ENCODE measurements at places on chromosomes 1 and 21.

- DNase-seq: no peak
Measured at GRCh38 chr1:35324486-35324885, 56.0 kb downstream of the ZMYM4 start.

- no peak for DNase-seq
Measured at GRCh38 chr1:158067662-158068061, 74.2 kb downstream of the KIRREL1 start.

DNA sequence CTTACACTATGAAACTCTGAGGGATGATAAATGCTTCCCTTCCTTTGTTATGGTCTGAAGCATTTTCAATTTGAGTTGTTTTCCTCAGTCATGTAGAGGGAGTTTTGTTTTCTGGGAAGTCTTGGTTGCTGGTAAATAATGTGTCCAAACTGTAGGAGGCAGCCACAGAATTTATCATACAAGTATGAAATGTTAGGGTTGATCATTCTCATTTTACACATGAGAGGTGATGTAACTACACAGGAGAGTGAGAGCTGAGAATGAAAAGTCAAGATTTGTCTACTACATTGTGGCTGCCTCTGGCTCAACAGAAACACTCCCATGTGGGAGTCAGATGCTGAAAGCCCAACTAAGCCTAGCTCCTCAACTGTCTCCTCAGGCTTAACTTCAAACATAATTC, 182.5 kb upstream of the SGIP1 start:
- DNase-seq: no peak

DNA sequence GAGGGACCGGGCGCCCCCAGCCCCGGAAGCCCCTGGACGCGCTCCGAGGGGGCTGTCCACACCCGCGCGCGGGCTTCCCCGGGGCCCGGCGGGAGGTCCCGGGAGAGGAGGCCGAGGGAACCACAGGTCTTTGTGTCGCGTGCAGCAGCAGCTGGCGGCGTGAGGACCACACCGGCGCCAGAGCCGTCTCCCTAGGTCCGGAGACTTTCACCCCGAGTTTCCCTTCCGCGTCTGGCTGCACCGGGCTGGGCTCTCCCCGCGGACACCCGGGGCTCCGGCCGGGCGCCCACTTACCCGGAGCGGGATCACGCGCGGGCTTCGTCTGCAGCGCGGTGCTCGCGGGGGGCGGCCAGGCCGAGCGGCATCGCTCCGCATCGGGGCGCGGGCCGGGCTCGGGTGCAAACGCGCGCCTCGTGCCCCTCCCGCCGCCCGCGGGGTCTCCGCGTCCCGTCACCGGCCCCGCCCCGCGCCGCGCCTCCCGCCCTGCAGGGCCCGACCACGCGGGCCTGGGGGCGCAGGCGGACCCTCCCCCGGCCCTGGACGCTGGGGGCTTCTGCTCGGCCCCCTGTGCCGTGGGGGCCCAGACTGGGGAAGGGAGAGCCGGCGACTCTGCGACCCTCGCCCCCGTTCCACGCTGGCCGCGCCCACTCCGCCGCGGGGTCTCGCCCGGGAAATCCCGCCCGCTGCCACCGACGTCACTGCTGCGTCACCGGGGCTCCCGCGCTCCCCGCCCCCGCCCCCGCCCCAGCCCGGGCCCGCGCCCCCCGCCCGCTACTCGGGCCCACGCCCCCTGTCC, at the start of gene GNG4:
TSS of gene GNG4 (minus strand) at position 417 of the 796 bp plus-strand sequence. CDS start 65,946 bp downstream, outside the sequence.
- DNase-seq: no peak

- no peak for DNase-seq
Measured at GRCh38 chr1:54859700-54860391, 27.1 kb downstream of the DHCR24 start.

GRCh38 chr1:35533586-35533985, 23.6 kb downstream of the KIAA0319L start:
- no peak for DNase-seq

GRCh38 chr1:95572002-95572401, 338.0 kb downstream of the RWDD3 start:
- DNase-seq: no peak

DNA sequence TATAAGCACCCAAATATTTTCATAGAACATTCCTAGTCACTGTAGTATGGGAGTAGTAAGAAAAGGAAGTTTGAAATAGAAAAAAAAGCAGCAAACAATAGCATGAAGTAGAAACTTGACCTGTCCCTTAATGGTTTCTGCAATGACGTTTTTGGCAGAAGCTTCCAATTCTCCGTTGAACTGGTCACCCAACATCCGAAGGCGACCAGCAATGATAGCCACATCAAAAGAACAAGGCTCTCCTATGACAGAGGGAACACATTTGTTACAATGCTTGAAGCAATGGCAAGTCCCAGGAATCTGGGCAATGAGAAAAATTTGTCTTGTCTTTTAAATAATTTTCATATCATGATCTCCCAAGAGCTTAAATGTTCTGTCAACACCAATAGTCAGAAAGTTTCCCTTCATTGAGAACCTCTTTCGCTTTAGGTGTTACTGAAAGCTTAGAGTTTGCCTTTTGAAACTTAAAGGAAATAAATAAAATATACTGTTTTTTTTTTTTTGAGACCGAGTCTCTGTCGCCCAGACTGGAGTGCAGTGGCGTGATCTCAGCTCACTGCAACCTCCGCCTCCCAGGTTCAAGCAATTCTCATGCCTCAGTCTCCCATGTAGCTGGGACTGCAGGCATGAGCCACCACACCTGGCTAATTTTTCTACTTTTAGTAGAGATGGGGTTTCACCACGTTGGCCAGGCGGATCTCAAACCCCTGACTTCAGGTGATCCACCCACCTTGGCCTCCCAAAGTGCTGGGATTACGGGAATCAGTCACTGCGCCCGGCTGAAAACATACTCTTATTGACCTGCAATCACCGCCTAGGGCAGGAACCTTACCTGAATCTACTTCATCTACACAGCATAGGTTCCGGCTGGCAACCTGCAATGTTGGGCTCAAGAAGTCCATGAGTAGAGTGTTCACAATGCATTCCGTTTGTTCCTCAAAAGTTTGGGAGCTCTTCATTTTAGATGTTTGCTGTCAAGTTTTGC, 672 bp downstream of the BCL2L15 start:
- no peak for DNase-seq

All from CD4-positive, alpha-beta T cell treated with Interleukin-4 for 1 hour (primary cell).